ENCODE measurements at places on chromosomes 2 and 18. TPM values are rescaled to one million over a fixed set of nuclear protein-coding genes. Genes with fewer than 3 reads are reported as not detected.

GRCh38 chr2:157061799-157062198, 195.7 kb upstream of the GALNT5 start:
- H3K36me3 ChIP-seq, result no peaks in the 10 kb centered on the region
- no peaks in the 10 kb centered on the region for H3K4me1 ChIP-seq
- H3K27me3 ChIP-seq, result peaks cover 21% of the 10 kb centered on the region
- H3K27ac ChIP-seq, result no peak overlapping the region

The SNORC gene
- total RNA-seq, result 1.9 TPM

DNA sequence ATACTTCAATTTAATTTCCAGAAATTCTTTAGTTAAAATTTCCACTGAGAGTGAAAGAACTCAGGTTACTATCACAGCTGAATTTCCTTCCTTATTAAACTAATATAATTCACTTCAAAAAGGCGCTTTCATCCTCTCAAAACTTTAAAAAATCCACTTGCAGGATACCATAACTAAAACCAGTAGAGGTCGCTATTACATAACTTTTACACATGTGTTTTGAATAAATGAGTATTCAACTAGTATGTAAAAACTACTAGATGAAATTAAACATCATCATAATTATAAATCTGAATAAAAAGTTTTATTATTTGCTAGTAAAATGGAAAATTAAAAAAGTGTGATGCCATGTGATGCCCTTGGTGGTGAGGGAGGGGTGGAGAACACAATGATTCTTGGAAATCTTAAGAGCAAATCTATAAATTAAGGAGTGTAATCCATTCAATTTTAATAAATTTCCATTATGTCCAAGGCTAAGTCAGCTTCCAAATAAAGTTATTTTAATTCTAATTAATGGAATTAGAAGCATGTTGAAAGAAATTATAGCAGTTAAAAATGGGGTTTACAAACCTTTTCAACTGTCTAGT, 61.4 kb downstream of the SOS1 start:
- no peaks in the 10 kb centered on the region for H3K4me1 ChIP-seq
- H3K36me3 ChIP-seq, result peaks cover 10% of the 10 kb centered on the region
- H3K4me3 ChIP-seq, result no peak overlapping the region

The SLC1A4 gene
- total RNA-seq, result 78.7 TPM

- H3K27me3 ChIP-seq, result no peaks in the 10 kb centered on the region
- DNase-seq, result no peak
- H3K4me3 ChIP-seq, result no peak overlapping the region
- no peaks in the 10 kb centered on the region for H3K36me3 ChIP-seq
- peaks cover 39% of the 10 kb centered on the region for H3K4me1 ChIP-seq
These were observed 143.1 kb upstream of the PELI1 start for GRCh38 chr2:64287202-64287740.

- H3K4me3 ChIP-seq, result no peak overlapping the region
- H3K27ac ChIP-seq, result no peak overlapping the region
- H3K4me1 ChIP-seq, result peaks cover 12% of the 10 kb centered on the region
- DNase-seq, result no peak
These were observed 19.3 kb upstream of the LCLAT1 start for GRCh38 chr2:30427606-30428347.

DNA sequence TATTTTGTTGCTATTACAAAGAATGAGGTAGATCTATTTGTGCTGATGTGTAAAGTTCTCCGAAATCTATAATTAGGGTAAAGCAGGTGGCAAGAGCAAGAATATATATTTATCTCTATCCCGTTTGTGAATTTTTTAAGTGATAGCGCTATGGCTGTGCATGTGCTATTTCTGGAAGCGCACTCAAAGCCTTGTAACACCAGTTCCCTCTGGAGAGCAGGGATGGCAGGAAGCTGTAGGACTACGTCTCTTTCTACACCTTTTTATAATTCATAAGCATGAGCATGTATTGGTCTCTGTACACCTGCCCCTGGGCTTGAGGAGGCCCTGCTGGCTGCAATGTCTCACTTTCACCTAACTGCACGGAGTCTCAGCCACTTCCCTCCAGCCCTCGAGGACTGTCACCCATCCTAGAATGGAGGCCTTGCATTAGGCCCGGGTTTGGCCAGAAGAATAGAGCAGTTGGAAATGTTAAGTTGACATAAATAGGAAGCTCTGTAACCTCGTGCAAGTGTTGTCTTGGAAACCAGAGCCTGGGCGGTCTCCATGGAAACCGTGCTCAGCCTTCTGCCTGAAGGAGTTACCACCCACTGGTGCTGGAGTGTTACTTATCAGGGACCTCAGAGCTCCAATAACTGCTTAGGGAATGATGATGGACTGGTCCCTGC, 20.9 kb downstream of the ITM2C start:
- peaks cover 3% of the 10 kb centered on the region for H3K36me3 ChIP-seq
- H3K4me3 ChIP-seq, result no peak overlapping the region
- peaks cover 13% of the 10 kb centered on the region for H3K4me1 ChIP-seq
- no peaks in the 10 kb centered on the region for H3K27me3 ChIP-seq
- no peak for DNase-seq

DNA sequence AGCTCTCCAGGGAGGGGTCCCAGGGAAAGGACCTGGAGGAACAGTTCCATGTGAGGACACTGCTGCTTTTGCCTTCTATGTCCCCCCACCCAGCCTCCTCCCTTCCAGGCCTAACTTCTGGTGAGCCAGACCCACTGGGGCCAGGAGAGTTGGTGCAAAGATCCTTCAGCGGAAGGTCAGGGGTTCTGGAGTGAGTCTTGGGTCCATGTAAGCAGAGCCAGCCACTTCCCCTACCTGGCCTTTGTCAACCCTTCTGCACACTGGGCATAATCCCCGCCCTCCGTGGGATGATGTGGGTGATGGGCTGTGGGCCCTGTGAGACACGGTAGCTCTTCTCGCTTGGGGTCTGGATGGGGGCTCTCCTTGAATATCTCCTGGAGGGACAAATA, 76.9 kb downstream of the RHOB start:
- no peaks in the 10 kb centered on the region for H3K36me3 ChIP-seq
- no peak overlapping the region for H3K4me3 ChIP-seq
- no peak overlapping the region for H3K27ac ChIP-seq
- peaks cover 30% of the 10 kb centered on the region for H3K4me1 ChIP-seq
- no peaks in the 10 kb centered on the region for H3K27me3 ChIP-seq

The NT5C1B gene
- total RNA-seq, result not detected

DNA sequence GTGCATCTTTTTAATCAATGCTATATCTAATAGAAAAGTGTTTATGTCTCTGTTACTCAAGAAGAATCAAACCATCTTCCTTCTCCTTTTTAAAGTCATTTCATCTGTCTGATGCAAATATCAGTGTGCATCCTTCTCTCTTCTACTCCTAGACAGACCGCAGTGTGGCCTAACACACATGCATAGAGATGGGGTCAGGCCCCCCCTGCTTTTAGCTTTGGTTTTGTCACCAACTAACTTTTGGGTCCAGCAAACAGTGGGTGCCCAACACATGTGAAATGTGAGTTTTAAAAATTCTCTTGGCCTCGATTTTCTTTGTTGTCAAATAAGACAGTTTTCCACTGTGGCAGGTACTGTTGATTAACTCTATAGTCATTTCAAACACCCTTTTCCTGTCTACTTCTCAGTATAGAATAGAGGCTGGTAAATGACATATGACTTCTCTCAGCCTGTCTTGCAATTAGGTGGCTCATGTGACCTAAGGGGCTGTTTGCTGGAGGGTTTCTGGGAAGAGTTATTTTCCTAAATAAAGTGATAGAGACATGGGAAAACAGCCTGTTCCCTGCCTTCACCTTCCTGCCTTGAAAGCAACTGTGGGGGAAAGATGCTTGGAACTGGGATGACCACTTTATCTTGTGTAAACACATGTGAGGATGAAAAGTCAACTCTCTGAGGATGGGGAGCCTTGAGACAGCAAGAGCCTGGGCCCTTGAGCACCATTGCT, 65.7 kb upstream of the DARS1 start:
- H3K27me3 ChIP-seq, result peaks cover 4% of the 10 kb centered on the region
- no peak overlapping the region for H3K4me3 ChIP-seq
- no peak overlapping the region for H3K27ac ChIP-seq
- no peaks in the 10 kb centered on the region for H3K36me3 ChIP-seq
- no peaks in the 10 kb centered on the region for H3K4me1 ChIP-seq

DNA sequence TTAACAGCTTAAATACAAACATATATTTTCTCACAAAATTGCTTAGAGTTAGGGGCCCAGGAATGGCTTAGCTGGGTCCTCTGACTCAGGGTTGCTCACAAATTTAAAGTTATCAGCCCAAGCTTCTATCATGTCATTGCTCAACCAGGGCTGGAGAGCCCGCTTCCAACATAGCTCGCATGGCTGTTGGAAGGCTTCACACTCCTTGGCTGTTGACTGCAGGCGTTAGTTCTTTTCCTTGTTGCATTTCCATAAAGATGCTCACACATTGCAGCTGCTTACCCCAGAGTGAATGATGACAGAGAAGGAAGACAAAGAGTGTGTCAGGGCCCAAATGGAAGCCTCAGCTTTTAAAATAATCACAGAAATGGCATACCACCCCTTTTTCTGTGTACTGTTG, 62.9 kb upstream of the TFPI start:
- H3K36me3 ChIP-seq, result no peaks in the 10 kb centered on the region
- H3K27me3 ChIP-seq, result no peaks in the 10 kb centered on the region
- H3K4me1 ChIP-seq, result peaks cover 13% of the 10 kb centered on the region
- DNase-seq, result no peak
- H3K4me3 ChIP-seq, result no peak overlapping the region

DNA sequence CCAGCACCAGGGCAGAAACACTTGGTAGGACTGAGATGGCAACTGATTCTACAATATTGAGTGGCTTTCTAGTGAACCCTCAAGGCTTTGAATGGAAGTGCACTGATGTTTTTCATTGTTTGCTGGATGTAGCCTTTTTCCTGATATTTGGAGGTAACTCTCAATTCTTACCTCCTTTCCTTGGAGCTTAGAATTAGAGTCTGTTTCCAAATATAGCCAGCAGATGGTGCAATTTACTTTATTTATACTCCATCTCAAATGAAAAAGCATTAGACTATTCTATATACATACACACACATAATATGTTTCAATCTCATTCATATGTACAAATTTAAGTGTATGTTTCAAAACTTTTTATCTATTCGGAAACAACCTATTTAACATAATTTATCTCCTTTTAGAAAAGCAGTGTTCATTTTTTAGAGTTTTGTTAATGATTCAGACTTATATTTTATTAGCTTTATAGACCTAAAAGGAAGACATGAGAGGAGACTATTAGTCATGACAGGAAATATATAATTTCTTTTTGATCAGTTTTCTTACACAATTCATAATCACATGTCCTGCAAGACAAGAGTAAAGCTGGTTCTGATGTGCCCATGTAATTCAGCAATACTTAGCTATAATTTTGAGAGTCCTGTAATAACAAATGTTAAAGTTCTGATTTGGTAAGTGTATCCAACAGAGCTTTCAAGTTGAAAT, 124.8 kb downstream of the NUP35 start:
- no peak overlapping the region for H3K27ac ChIP-seq
- peaks cover 16% of the 10 kb centered on the region for H3K27me3 ChIP-seq
- no peaks in the 10 kb centered on the region for H3K4me1 ChIP-seq
- H3K4me3 ChIP-seq, result no peak overlapping the region
- DNase-seq, result no peak

- H3K27ac ChIP-seq, result no peak overlapping the region
- H3K36me3 ChIP-seq, result no peaks in the 10 kb centered on the region
- no peaks in the 10 kb centered on the region for H3K4me1 ChIP-seq
- no peaks in the 10 kb centered on the region for H3K27me3 ChIP-seq
- no peak for DNase-seq
These were observed 837.7 kb downstream of the GALR1 start for GRCh38 chr18:78087338-78087737.

GRCh38 chr2:96265349-96265839, 403 bp downstream of the TMEM127 start:
- DNase-seq, result peak; percentile 86
- peak overlapping the region; percentile 99 for H3K4me3 ChIP-seq
- H3K4me1 ChIP-seq, result peaks cover 46% of the 10 kb centered on the region
- H3K36me3 ChIP-seq, result peaks cover 10% of the 10 kb centered on the region
- no peaks in the 10 kb centered on the region for H3K27me3 ChIP-seq

GRCh38 chr2:96928277-96928781, 58.1 kb downstream of the FAM178B start:
- no peak for DNase-seq
- no peaks in the 10 kb centered on the region for H3K36me3 ChIP-seq
- no peaks in the 10 kb centered on the region for H3K4me1 ChIP-seq
- H3K4me3 ChIP-seq, result no peak overlapping the region

GRCh38 chr2:122061206-122061605, 305.8 kb downstream of the TSN start:
- no peaks in the 10 kb centered on the region for H3K4me1 ChIP-seq
- peak; percentile 21 for DNase-seq
- no peak overlapping the region for H3K4me3 ChIP-seq
- H3K27me3 ChIP-seq, result no peaks in the 10 kb centered on the region

DNA sequence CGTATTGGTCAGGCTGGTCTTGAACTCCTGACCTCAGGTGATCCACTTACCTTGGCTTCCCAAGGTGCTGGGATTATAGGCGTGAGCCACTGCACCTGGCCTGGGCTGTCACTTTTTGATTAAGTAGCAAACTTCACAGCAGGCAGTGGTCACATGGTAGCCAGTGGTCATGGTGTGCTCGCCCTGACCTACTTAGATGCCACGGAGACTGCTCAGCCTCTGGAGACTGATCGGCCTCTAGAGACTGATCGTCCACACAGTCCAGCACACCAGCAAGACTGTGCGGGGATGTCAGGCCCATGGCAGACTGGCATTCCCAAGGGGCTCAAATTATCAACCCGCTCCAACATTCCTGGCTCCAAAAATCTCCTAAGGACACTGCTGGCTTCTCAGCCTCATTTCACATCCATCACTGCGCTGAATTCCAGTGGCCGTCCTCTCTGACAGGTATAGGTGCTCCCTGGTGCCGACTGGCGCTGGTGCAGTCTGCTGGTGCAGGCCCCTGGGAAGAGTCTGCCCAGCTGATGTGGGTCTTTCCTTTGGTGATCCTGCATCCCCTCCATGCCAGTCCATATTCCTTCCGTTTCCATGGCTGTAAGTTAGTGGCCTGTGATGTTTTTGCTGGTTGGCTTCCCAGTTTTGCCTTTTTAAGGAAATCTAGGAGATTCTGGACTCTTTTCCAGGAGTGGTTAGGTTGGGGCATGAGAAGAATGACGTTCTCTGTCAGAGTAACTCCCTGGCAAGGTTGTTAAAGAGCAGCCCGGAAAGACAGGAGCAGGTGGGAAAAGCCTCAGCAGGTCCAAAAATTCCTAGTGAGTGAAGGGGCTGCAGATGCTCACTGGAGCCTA, 374.5 kb upstream of the HS6ST1 start:
- no peaks in the 10 kb centered on the region for H3K36me3 ChIP-seq
- no peak overlapping the region for H3K27ac ChIP-seq

DNA sequence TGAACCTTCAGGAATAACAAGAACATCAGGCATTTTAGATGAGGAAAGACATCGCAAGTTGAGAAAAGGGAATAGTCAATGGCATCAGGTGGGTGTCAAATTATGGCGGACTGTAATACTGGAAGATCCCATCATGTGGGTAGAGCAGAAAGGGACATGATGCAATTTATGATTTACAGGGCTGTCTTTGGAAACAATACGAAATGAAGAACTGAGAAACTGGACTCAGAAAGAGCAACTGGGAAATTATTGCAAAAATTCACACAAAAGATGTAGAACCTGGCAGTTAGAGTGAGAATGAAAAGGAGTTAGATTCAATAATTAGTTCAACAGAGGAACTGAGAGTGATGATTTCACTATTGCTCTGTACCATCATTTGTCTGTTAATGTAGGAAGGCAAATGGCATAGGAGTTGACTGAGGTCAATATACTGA, 1635.0 kb upstream of the ACVR2A start:
- H3K4me1 ChIP-seq, result peaks cover 13% of the 10 kb centered on the region
- no peak overlapping the region for H3K4me3 ChIP-seq
- no peaks in the 10 kb centered on the region for H3K36me3 ChIP-seq
- H3K27ac ChIP-seq, result no peak overlapping the region
- H3K27me3 ChIP-seq, result no peaks in the 10 kb centered on the region

Measured in osteocyte (in vitro differentiated cells).